ENCODE measurements at places on chromosomes 2 and 18. TPM values are rescaled to one million over a fixed set of nuclear protein-coding genes. Genes with fewer than 3 reads are reported as not detected.

CELF4 gene
- total RNA-seq, result 0.19 TPM

SMC6 gene
- total RNA-seq, result 12.1 TPM

HRH4 gene
- total RNA-seq, result not detected

ITGB1BP1 gene
- 97.0 TPM for total RNA-seq

CYRIA gene
- total RNA-seq, result 3.9 TPM

PKDCC gene
- total RNA-seq, result 120 TPM

MYO5B gene
- total RNA-seq, result 0.38 TPM

ATP5F1A gene
- total RNA-seq, result 1,824 TPM

POTEJ gene
- not detected for total RNA-seq

ANKRD23 gene
- total RNA-seq, result 10.6 TPM

ASB18 gene
- total RNA-seq, result 4.5 TPM
